CD4-positive, alpha-beta T cell treated with Interleukin-12 subunit alpha and Interleukin-12 subunit beta, for 1 hour (primary cell): ENCODE measurements at places on chromosomes 16 and 17.

GRCh38 chr17:50833510-50834428 lies 1.6 kb upstream of the WFIKKN2 start:
- no peak for DNase-seq

- no peak for DNase-seq
These were observed 178.5 kb upstream of the TBX2 start for GRCh38 chr17:61221181-61221580.

DNA sequence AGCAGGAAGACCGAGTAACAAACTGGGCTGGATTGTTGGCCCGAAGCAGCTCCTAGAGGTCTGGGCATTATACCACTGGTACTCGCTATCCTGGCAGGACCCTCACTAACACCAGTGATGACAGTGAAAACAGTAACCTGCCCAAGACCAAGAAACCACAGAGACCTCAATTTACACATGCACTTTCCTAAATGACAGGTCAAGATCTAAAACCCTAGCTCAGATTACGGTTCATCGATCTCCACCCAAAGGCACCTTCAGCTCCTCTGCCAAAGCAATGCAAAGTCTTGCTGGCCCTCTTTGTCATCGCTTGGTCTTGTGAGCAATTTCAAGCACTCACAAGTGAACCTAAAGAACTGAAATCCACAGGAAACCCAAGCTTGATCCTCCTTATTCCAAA lies 1.5 kb downstream of the PIP4K2B start:
- no peak for DNase-seq

DNA sequence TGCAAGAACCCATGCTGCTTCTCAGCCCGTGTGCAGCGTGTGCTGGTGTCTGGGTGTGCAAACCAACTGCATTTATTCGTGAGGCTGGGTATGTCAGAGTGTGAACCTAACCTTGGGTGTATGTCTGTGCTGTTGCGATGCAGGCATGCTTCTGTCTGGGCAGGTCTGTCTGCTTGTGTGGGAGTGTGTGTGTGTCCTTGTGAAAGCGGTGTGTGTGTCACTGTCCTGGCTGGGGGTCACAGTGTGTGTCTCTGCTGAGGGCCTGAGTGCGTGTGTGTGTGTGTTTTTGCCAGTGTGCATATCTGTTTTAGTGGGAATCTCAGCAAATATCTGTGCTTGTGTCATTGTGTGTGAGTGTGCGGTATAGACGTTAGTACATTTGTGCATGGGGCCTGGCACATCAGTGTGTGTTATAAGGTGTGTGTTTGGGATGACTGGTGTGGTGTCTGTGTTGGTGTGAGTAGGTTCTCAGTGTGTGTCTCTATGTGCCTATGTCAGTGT lies 121.8 kb downstream of the CYLD start:
- no peak for DNase-seq

DNA sequence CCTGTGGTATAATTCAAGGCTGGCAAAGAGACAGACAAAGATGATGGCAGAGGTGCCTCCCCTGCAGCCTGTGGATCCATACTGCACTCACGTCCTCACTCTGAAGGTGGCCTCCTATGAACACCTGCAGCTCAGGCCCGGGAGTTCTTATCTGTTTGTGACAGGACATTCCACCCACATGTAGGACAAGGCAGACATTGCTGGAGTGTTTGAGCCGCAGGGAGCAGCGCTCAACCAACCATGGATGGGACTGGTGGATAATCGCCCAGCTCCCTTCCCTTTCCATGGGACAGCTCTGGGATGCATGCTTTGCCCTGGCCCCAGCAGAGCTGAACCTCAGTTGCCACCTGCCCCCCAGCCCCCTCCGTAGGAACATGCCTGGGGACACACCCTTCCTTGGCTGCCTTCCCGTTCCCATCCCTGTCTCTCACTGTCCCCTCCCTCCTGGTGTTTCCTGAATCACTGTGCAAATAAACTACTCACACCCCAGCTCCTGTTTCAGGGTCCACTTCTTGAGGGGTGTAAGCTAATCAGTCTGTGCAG lies 22.2 kb downstream of the ITPRIPL2 start:
- DNase-seq = no peak

DNA sequence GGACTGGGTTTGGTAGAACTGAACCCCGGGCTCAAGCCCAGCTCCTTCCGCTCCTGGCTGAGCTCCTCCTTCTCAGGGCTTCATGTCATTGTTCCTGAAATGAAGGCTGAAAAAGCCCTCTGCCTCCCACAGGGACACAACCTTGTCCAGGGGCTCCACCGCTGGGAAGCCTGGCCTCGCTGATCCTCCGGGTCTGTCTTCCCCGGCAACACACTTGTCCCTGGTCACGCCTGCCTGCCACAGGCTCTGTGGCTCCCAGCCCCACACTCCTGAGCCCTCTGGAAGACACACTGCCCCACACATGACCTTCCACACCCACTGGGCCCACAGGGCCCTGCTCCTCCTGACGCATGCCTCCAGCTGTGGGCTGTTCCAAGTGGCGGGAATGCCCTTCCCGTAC lies 18.0 kb upstream of the ZC3H18 start:
- no peak for DNase-seq

GRCh38 chr17:71846561-71847110 lies 274.2 kb upstream of the SOX9 start:
- DNase-seq = no peak

DNA sequence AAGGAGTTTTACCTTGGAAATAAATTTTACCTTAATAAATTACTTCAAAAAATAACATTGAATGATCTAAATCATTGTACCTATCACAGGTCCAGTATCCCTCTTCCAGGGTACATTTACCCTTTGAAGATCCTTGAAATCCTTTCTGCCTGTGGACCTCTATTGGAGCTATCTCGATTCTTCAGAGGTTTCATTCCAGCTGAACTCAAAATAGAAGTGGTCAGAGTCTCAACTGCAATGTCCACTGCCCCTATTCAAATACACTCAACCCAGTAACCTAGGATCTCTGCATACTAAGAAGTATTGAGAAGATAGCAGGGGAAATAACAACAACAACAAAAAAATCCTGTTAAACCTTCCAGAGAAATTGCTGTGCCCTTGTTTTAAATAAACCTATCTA lies 9.3 kb downstream of the ABCA5 start:
- no peak for DNase-seq

DNA sequence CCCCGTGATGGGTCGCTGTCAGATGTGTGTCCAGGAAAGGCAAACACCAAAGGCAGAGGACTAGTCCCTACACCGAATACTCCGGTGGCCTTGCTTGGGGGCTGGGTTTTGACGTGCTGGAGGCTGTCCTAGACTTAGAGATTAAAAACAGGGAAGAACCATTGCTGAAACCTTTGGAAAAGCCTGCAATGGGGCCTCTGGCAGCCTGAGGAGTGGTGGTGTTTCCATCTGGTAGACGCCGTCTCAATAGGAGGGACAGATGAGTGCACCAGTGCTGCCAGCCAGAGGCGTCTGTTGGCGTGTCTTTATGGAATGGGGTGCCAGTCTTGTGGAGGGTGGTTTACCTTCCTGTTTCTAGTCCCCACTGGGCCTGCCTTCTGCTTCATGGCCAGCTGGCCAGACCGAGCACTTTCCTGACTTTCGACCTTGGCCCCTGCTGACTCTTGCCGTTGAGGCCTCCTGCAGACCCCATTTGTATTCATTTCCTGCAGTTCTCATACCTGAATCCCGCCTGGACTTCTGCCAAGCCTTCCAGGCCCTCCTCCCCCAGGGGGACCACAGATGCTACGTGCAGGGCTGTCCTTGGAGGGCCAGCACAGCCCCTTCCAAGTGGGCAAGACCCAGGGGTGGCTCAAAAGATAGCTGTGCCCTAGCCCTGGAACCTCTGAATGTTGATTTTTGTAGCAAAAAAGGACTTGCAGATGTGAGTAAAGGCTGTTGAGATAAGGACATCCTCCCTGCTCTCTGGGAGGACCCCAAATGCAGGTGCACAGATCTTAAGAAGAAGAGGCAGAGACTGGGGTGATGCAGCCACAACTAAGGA lies 1.9 kb upstream of the DNASE1 start:
- DNase-seq = no peak

DNA sequence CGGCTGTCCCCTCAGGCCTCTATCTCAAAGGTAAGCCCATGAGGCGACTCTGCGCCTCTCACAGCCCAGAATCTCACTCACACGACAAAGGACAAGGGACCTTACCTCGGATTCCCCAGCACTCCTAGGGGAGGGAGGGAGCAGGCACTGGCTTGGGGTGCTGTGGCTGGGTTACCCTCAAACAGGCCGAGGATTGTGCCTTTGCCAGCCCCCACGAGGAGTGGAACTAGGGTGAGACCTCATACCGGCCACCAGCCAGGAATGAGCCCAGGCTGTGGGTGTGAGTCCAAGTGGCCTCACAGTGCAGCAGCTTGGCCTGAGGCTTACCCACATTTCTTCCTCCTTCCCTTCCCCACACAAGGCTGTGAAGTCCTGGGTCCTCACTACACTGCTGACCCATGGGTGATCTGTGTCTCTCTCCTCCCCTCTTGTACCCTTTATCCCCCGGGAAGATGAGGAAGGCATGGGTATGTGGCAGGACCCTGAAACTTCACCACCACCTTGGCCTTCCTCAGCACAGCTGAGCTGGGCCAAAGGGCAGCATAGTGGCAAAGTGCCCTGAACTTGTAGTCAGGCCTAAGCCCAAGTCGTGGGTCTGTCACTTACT lies 5.9 kb downstream of the PROCA1 start:
- DNase-seq = no peak

- no peak for DNase-seq
These were observed 151.1 kb downstream of the AHSP start for GRCh38 chr16:31678649-31679325.

GRCh38 chr17:64081802-64082799 lies 47.8 kb downstream of the ERN1 start:
- peak; percentile 66 for DNase-seq

- DNase-seq = no peak
These were observed 27.8 kb downstream of the IL4R start for GRCh38 chr16:27341549-27341948.

DNA sequence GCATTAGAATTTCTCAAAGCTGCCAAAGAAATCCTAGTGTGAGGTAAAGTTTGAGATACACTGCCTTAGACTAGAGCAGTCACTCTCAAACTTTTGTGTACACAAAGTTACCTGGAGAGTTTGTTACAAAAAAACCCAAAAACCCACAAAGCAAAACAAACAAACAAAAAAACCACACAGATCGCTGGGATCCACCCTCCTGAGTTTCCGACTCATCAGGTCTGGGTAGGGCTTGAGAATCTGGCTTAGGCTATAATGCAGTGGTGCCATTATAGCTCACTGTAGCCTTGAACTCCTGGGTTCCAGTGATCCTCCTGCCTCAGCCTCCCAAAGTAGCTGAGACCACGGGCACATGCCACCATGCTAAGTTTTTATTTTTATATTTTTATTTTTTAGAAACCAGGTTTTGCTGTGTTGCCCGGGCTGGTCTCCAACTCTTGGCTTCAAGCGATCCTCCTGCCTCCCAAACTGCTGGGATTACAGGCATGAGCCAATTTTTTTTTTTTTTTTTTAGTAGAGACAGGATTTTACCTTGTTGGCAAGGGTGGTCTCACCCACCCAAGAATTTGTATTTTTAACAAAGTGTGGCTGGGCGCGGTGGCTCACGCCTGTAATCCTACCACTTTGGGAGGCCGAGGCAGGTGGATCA lies 22.3 kb upstream of the SMG1 start:
- no peak for DNase-seq

DNA sequence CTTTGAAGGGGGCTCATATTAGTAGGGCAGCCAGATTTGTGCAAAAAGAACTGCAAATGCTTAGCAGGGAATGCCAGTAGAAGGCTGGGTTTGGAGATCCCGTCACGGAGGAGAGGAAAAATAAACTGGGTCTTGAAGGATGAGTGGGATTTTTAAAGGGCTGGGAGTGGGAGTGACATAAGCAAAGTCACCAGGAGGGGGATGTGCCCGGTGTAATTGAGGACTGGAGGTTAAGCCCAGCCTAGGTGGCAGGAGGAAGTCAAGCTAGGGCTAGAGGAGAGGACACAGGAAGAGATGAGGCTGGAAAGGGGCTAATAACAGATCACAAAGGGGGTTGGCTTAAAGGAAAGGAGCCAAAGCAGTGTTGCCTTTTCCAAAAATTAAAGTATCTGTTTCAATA lies 23.2 kb upstream of the LONP2 start:
- no peak for DNase-seq

GRCh38 chr17:37521821-37522220 lies 32.1 kb downstream of the DUSP14 start:
- no peak for DNase-seq

DNA sequence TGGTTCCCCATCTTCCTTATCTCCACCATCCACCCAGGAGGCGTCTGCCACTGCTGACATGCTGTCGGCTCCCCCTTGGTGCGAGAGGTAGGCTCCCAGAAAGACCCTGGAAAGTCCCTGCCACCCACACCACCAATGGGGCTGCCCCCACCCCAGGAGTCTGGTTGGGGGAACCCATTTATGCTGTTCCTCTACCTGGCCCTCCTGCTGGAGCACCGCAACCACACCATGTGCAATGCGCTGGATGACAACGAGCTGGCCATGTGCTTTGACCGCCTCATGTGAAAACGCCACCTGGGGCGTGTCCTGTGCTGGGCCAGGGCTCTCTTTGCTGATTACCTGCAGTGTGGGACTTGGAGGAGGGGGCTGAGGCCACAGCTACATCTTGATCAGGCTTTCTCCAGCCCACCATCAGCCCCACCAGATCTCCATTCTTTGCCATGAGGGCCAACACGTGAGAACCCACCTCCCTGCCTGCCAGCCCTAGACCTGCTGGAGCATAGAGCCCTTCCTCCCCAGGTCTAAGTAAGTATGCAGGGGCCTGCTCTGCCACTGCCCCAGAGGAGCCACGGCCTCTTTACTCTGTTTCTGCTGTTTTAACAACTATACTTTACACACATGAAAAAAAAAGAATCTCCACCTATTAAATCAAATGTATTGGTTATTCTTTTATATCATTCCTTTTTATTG lies 7.9 kb upstream of the ALDH3A1 start:
- DNase-seq = no peak

DNA sequence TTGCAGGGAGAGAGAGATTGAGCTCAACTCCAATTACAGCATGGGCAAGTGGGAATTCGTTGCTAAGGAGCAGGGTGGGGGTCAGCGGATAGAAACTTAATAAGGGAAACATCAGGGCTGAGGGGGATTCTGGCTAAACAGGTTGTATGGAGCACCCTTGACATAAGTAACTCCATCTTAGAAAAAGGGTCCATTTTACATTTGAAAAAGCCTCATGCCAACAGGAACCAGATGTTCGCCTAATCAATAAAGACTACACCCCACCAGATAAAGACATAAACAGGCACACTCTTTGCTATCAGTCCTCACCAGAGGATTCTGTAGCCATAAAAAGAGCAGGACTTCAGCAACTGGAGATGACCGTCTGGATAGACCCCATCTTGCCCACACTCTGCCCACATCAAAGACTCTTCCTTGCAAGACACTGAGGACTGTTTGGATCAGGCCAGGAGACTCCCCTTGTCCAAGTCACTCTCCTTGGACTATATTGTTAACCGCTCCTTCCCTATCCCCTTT lies 1.6 kb upstream of the LRRC75A start:
- no peak for DNase-seq

- DNase-seq = peak; percentile 42
These were observed 11.9 kb upstream of the COL1A1 start for GRCh38 chr17:50213026-50214022.

- DNase-seq = no peak
These were observed 14.2 kb downstream of the MYO18A start for GRCh38 chr17:29165800-29166506.
